ENCODE measurements at places on chromosomes 4 and X. TPM values are rescaled to one million over a fixed set of nuclear protein-coding genes. Genes with fewer than 3 reads are reported as not detected.

Gene GABRG1
- not detected for total RNA-seq

Gene CSN3
- total RNA-seq = not detected

DNA sequence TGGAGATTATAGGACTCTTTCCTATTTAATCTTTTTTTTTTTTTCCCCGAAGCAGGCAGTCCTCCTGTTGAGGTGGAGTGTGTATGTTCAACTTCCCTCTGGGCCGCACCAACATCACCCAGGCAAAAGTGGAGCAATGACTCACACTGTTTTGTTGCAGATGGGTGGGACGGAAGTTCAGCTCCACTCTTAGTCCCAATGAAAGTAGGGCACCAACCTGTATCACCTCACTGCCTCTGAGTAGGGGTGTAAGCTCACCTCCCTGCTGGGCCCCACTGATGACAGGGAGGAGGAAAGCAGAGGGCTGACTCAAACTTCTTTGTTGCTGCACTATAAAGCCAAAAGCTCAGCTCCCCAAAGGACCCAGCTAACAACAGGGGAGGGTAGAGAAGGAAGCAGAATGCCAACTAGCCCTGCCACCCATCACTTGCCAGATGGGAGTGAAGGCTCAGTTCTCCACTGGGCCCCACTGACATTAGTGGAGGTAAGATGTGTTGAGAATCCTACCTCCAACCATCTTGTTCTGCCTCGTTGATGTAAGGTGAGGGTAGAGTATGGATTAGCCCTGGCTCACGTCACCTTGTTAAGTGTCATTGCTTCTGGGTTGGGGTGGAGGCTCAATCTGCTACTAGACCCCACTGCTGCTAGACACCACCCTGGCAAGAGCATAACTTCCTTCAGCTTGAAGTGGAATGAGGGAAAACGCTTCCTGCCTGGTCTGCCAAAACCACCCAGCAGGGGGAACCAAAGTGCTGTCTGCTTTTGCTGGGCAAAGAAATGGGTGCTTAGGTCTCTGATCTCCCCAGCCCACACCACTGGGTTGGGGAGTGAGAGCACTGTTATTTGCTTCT, 14.1 kb downstream of the RPS6KA3 start:
- H3K27me3 ChIP-seq = no peaks in the 10 kb centered on the region
- H3K4me1 ChIP-seq = no peaks in the 10 kb centered on the region
- H3K27ac ChIP-seq = no peak overlapping the region
- DNase-seq = peak; percentile 37
- H3K36me3 ChIP-seq = peaks cover 27% of the 10 kb centered on the region

DNA sequence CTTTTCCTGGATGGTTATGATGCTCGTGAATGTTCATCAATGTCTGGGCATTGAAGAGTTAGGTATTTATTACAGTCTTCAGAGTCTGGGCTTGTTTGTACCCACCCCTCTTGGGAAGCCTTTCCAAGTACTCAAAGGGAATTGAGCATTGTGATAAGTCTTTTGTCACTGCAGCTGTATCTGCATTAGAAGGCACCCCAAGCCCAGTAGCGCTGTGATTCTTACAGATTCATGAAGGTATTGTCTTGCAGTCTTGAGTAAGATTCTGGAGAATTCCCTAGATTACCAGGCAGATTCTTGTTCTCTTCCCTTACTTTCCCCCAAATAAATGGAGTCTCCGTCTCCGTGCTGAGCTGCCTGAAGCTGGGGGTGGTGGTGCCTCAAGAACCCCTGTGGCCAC, 173.4 kb upstream of the HUWE1 start:
- no peaks in the 10 kb centered on the region for H3K27me3 ChIP-seq
- H3K4me3 ChIP-seq = no peak overlapping the region
- no peaks in the 10 kb centered on the region for H3K36me3 ChIP-seq

GRCh38 chr4:11720292-11720691, 291.6 kb upstream of the HS3ST1 start:
- no peak for DNase-seq
- H3K36me3 ChIP-seq = peaks cover 2% of the 10 kb centered on the region
- H3K27ac ChIP-seq = no peak overlapping the region
- no peaks in the 10 kb centered on the region for H3K4me1 ChIP-seq

DNA sequence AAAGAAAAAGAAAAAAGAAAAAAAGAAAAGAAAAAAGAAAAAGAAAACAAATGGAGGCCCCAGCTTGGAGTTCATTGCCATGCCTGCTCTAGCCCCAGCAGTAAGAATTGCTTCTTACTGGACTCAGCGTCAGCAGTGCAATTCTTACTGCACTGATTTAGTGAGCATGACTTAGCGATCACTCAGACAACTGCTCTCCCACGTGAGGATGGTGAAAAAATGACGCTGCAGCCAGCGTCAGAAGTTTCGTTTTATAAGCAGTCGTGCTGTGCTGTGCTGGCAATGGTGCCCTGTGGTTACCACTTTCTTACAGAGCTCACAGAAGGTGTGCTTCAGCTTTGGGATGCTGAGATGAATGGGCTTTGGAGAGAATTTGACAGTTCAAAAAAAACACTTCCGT, 68.3 kb upstream of the DDX3X start:
- H3K36me3 ChIP-seq = peaks cover 2% of the 10 kb centered on the region
- H3K27me3 ChIP-seq = no peaks in the 10 kb centered on the region
- H3K4me1 ChIP-seq = no peaks in the 10 kb centered on the region
- H3K27ac ChIP-seq = no peak overlapping the region
